ENCODE measurements at places on chromosomes 11 and 22. TPM values are rescaled to one million over a fixed set of nuclear protein-coding genes. Genes with fewer than 3 reads are reported as not detected.

The PNPLA3 gene
- total RNA-seq, result 52.6 TPM

- no peaks in the 10 kb centered on the region for H3K36me3 ChIP-seq
- H3K27me3 ChIP-seq, result no peaks in the 10 kb centered on the region
- H3K27ac ChIP-seq, result no peak overlapping the region
- H3K4me1 ChIP-seq, result peaks cover 7% of the 10 kb centered on the region
- no peak for DNase-seq
Measured at GRCh38 chr11:2120359-2121100, 18.7 kb downstream of the IGF2 start.

The CCDC88B gene
- 14.6 TPM for total RNA-seq

GRCh38 chr11:72048766-72049460 is 31.4 kb downstream of the NUMA1 start:
- H3K27me3 ChIP-seq, result no peaks in the 10 kb centered on the region
- peaks cover 4% of the 10 kb centered on the region for H3K4me1 ChIP-seq
- DNase-seq, result peak; percentile 53
- no peak overlapping the region for H3K4me3 ChIP-seq

DNA sequence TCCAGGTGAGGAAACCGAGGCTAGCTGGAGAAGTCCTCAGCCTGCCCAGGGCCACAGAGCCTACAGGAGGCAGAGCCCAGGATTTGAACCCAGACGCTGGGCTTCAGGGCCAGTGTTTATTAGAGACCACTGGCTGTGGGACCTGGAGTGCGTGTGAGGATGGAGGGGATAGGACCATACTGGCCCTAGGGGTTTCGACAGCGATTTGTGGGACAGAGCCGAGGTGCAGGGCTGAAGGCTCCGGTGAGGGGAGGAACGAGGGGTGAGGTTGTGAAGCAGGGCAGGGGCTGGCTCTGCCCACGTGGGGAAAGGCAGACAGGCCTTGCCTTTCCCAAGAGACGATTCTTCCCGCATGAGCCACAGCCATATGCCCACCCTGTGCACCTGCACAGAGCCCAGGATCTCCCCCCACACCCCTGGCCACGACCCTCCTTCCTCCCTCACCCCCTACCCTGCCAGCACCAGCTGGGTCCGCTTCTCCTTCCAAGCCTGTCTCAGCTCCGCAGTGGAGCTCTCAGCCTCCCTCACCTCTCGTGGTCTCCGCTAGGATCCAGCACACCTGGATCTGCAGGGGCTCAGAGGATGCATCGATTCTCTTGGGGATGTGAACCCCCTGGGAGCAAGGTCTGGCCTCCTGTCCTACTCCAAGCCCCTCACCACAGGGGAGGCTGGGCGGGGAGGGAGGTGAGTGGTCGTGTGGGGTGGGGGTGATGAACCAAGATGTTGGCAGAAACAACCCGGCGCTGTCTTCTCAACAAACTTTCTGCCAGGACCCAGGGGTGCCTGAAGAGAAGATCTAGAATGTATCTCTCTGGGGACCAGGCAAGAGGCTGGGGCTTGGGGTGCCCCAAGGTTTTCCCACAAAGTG is 58.4 kb downstream of the RTL6 start:
- H3K36me3 ChIP-seq, result no peaks in the 10 kb centered on the region
- H3K4me3 ChIP-seq, result no peak overlapping the region
- no peaks in the 10 kb centered on the region for H3K4me1 ChIP-seq
- no peak overlapping the region for H3K27ac ChIP-seq

DNA sequence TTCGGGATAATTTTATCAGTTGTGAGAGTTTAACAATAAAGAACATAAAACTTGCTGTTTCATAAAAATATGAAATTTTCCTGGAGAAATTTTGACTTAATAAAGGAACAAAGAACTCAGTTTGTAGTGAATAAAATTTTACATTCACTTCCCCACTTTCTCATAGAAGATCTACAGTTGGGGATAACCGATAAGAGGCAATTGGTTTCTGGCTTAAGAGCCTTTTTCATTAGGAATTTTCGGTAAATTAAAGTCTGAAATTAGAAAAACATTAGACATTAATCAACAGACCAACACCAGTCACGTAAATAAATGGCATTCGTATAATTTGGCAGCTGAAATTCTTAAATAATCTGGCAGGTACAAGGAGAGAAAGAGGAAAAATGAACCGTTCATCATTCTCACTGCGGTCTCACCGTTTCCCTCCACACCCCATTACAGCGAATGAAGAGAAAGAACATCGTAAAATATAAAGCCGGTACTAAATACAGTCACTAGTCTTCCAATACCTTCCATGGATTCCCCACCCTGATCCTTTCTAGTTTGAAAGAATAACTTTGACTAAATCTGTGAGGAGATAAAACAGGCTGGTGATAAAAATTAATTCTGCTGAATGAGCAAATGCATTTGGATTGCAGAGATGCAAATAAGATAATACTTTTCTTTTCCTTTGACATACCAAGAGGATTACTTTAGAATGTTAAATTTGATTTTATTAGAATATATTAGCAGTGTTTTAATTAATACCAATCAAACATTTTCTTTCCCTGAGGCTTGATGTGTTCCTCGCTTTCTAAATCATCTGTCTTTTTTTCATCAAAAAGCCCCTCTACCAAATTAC is 19.5 kb downstream of the BLID start:
- no peaks in the 10 kb centered on the region for H3K4me1 ChIP-seq
- H3K27me3 ChIP-seq, result peaks cover 44% of the 10 kb centered on the region
- no peaks in the 10 kb centered on the region for H3K36me3 ChIP-seq
- H3K27ac ChIP-seq, result peak overlapping the region; percentile 86

The SLC22A6 gene
- not detected for total RNA-seq

- no peaks in the 10 kb centered on the region for H3K27me3 ChIP-seq
- no peaks in the 10 kb centered on the region for H3K4me1 ChIP-seq
Measured at GRCh38 chr11:130536106-130537040, 87.9 kb downstream of the ADAMTS15 start.

- H3K4me3 ChIP-seq, result no peak overlapping the region
- H3K27me3 ChIP-seq, result peaks cover 32% of the 10 kb centered on the region
- H3K36me3 ChIP-seq, result no peaks in the 10 kb centered on the region
- H3K27ac ChIP-seq, result no peak overlapping the region
- no peaks in the 10 kb centered on the region for H3K4me1 ChIP-seq
- DNase-seq, result peak; percentile 38
Measured at GRCh38 chr22:19776433-19777031, 16.0 kb downstream of the TBX1 start.

GRCh38 chr11:116595305-116595880 is 177.4 kb downstream of the BUD13 start:
- H3K27ac ChIP-seq, result no peak overlapping the region
- H3K27me3 ChIP-seq, result no peaks in the 10 kb centered on the region
- DNase-seq, result no peak
- no peaks in the 10 kb centered on the region for H3K4me1 ChIP-seq
- no peaks in the 10 kb centered on the region for H3K36me3 ChIP-seq

GRCh38 chr11:76642341-76642740 is 28.2 kb downstream of the LRRC32 start:
- H3K4me1 ChIP-seq, result no peaks in the 10 kb centered on the region
- H3K36me3 ChIP-seq, result no peaks in the 10 kb centered on the region
- H3K27me3 ChIP-seq, result no peaks in the 10 kb centered on the region
- H3K27ac ChIP-seq, result no peak overlapping the region
- DNase-seq, result peak; percentile 34

The CKAP5 gene
- 162 TPM for total RNA-seq

- no peak overlapping the region for H3K4me3 ChIP-seq
- H3K4me1 ChIP-seq, result no peaks in the 10 kb centered on the region
Measured at GRCh38 chr11:30936491-30936890, 350.3 kb upstream of the MPPED2 start.

DNA sequence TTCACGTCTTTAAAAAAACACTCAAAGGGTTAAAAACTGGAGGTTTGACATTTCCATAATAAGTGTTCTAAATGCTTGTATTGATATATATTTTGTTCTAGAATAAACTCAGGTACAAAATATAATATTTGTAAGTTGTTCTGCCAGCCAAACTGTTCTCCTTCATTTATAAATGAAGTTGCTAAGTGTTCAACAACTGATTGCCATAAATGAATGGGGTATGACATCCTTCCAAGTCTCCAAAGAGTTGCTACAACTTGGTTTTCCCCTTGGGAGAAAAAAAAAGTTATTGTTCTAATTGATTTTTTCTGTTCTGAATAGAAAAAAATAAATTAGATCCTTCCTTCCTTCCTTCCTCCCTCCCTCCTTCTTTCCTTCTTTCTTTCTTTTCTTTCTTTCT is 65.4 kb upstream of the BLID start:
- H3K4me3 ChIP-seq, result no peak overlapping the region
- H3K27me3 ChIP-seq, result no peaks in the 10 kb centered on the region
- no peaks in the 10 kb centered on the region for H3K36me3 ChIP-seq
- H3K27ac ChIP-seq, result no peak overlapping the region

The SPCS2 gene
- 141 TPM for total RNA-seq

- no peaks in the 10 kb centered on the region for H3K27me3 ChIP-seq
- H3K4me3 ChIP-seq, result no peak overlapping the region
- peak overlapping the region; percentile 76 for H3K27ac ChIP-seq
Measured at GRCh38 chr22:38016182-38017151, 32.1 kb upstream of the SOX10 start.

DNA sequence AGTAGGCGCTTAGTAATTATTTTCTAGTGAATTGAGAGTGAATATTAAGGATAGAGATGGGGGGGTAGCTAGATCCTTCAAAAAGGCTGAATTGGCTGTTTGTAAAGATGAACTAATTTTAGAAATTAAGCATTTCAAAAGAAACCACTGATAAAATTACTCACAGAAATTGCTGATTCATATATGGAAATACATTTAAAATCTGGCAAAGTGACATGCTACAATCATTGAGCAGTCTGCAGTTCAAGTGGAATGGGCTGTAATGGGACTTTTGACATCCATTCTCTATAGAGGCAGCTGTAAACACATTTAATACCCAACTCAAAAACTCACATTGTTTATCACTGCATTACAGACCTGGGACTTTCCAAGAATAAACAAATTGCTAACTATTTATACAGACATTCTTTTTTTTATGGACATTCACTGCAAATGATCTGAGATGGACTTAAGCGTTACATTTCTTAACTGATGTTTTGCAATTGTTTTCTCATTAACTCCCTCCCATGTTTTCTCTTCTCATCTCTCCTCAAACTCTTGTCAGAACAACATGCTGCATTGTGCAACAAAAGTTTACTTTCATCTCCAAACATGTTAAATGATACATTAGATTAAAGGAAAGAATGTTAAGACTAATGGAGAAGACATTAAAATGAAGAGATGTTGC is 42.1 kb upstream of the MMP7 start:
- H3K4me1 ChIP-seq, result no peaks in the 10 kb centered on the region
- H3K27ac ChIP-seq, result no peak overlapping the region
- no peaks in the 10 kb centered on the region for H3K27me3 ChIP-seq

The LRRN4CL gene
- total RNA-seq, result 0.26 TPM

GRCh38 chr11:106286881-106287504 is 209.5 kb downstream of the AASDHPPT start:
- DNase-seq, result peak; percentile 73
- H3K27ac ChIP-seq, result no peak overlapping the region
- H3K27me3 ChIP-seq, result peaks cover 7% of the 10 kb centered on the region
- no peaks in the 10 kb centered on the region for H3K36me3 ChIP-seq
- H3K4me1 ChIP-seq, result peaks cover 5% of the 10 kb centered on the region

- no peak overlapping the region for H3K27ac ChIP-seq
- DNase-seq, result no peak
- no peaks in the 10 kb centered on the region for H3K27me3 ChIP-seq
- H3K4me1 ChIP-seq, result peaks cover 8% of the 10 kb centered on the region
- no peaks in the 10 kb centered on the region for H3K36me3 ChIP-seq
Measured at GRCh38 chr11:2743427-2744110, 43.8 kb upstream of the KCNQ1OT1 start.

DNA sequence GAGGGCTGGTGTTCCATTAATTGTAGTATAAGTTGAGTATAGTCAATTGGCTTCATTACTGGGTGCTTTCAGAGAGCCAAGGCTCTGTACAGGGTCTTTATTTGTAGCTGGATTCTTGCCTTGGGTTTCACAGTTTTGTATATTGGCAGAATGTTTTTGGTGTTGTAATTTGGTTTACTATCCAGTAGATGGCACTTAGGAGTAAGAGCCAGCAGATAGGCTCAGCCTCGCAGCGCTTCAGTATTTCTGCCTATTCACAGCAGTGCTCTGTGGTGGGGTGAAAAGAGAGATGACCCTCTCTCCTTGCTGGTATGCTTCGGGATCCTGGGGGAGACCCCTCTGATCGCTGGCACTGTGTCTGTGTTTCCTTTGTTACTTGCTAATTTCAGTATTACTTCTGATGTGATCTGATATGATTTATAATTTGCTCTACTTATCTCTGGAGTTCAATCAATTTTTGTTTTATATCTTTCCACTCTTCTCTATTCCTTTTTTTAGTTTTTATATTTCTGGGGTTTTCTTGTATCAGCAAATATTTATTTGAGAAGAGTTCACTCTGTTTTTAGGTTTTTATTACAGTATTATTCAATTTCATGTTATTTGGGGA is 52.2 kb downstream of the ANO5 start:
- no peak overlapping the region for H3K27ac ChIP-seq
- no peaks in the 10 kb centered on the region for H3K4me1 ChIP-seq
- no peaks in the 10 kb centered on the region for H3K27me3 ChIP-seq
- no peak overlapping the region for H3K4me3 ChIP-seq
- peak; percentile 78 for DNase-seq

The FGF4 gene
- total RNA-seq, result 0.27 TPM

The MS4A6A gene
- not detected for total RNA-seq

- no peak overlapping the region for H3K27ac ChIP-seq
- no peaks in the 10 kb centered on the region for H3K4me1 ChIP-seq
- H3K4me3 ChIP-seq, result no peak overlapping the region
- no peaks in the 10 kb centered on the region for H3K27me3 ChIP-seq
- DNase-seq, result no peak
Measured at GRCh38 chr22:29739346-29739875, 19.6 kb downstream of the CABP7 start.
